ENCODE measurements at places on chromosomes 12 and 14.

- no peak for DNase-seq
Observed at GRCh38 chr12:89286501-89286900, 65.8 kb downstream of the DUSP6 start.

DNA sequence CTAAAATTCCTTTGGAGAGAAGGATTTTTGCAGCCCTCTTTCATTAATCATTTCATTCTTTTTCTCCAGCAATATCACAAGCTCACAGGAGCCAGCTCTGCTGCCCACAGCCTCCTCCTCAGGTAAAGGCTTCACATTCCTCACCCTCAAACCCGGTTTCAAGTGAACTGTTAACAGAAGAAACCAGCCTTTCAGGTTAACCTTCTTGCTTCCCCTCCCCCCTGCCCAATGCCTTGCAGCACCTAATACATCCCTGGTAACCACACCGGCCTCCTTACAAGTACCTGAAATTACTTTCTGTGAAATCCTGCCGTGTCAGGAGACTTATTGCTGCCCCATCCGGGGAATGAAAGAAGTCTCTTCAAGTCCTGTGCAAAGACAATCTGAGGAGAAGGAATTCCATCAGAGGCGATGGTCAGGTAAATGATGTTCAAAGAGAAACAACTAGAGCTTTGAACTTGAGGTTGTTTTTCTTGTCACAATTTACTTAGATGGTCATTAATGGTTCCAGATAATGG, 111.2 kb downstream of the MYRFL start:
- DNase-seq, result peak; percentile 4

GRCh38 chr12:64720884-64721283, 38.3 kb downstream of the GNS start:
- no peak for DNase-seq

DNA sequence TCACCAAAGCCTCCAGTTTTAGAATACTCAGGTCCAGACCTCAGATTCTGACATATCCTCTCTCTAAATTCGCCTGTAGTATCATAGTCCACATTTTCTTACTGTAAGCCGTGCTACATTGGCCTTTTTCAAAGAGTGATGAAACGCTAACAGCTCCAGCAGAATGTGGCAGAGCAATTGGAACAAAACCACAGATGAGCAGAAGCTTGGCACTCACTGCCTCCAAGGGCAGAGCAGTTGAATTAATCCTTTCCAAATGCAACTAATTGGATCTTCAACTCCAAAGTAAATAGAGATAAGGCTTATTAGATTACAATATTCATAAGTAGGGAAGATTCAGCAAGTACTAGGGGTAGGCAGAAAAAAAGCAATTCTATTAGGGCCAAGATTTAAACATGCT, 128.3 kb downstream of the SLC35F4 start:
- DNase-seq, result no peak

- no peak for DNase-seq
Observed at GRCh38 chr14:35078082-35078481, 32.0 kb downstream of the FAM177A1 start.
